ENCODE measurements at places on chromosomes 16 and 17.

- no peak for DNase-seq
These were observed 12.8 kb downstream of the ZNF174 start for GRCh38 chr16:3413730-3414379.

DNA sequence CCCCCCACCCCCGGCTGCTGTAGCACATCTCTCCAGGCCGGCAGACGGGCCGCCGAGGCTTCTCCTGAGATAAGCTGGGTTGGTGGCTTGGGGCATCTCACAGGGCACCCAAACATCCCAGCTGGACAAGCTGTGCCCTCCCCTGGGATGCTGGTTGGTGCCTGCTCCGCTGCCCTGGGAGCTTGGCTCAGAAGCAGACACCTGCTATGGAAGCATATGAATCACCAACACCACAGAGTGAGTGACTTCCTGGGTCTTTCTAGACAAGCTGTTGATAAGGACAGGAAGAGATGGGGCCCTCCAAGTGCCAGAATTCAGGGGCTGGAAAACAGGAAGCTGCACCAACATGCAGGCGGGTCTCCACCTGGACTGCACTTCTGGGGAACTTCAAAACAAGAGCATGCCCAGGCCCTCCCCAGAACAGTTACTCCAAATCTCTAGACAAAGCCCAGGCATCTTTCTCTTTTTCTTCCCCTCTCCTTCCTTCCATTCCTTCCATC is 13.7 kb downstream of the C16orf95 start:
- no peak for DNase-seq

- DNase-seq: no peak
These were observed 998 bp upstream of the ABCC3 start for GRCh38 chr17:50633683-50634082.

- peak; percentile 66 for DNase-seq
These were observed 50.9 kb upstream of the TEKT3 start for GRCh38 chr17:15392326-15392741.

- no peak for DNase-seq
These were observed 134.7 kb upstream of the ELAC2 start for GRCh38 chr17:13152501-13152900.

DNA sequence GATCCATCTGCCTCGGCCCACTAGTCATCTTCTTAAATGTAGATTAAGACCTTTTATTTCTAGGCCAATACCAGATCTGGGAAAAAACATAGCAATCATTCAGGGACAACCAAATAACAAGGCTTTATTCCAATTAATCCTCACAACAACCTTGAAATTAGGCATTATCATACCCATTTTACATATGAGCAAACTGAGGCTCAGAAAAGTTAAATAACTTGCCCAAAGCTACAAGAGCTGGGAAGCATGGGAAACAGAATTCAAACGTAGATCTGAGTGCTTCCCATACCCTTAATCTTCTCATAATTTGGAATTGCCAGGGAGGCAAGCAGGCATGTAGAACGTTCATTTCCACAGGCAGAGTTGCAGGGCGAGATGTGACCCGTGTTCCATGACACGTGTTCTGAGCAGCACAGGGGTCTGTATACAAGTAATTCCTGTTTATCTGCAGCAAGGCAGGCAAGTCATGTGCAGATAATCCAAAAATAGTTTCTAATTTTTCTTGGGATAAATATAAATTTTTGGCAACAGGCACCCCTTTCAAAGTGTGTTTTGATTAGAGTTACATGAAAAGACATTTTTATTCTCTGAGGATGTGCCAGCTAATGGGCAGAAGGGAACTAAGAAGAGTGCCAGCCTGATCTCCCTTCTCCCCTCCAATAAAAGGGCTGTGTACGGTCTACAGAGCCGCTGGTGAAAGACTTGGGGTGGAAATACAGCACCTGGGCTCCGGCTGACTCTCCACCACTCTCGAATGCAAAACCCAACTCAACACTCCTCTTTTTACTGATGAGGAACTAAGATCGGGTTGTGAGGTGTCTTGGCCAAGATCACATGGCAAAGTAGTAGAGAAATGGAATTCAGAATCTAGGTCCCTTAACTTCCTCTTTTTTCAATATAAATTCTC is 27.7 kb upstream of the MYOCD start:
- DNase-seq: no peak

DNA sequence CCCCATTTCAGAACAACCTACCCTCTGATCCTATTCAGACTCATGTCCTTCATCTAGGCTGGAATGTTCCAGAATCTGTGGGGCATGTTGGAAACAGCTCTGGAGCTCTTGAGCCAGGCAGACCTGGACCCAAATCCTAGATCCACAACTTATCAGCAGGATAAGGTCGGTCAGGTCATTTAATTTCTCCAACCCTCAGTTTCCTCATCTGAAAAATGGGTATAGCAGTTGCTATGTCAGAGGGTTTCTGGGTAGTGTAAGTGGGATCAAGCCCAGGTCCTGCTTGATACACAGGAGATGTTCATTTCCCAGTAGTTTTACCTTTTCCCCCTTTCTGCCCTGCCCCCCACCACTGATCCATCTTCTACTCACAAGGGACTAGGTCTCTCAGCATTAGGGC is 12.0 kb downstream of the SLC6A2 start:
- DNase-seq: no peak

- peak; percentile 74 for DNase-seq
These were observed at the start of gene KIFC3 for GRCh38 chr16:57802341-57803133. TSS of gene KIFC3 (minus strand) at chr16:57802491. CDS start at chr16:57798243, 4,248 bp downstream.

DNA sequence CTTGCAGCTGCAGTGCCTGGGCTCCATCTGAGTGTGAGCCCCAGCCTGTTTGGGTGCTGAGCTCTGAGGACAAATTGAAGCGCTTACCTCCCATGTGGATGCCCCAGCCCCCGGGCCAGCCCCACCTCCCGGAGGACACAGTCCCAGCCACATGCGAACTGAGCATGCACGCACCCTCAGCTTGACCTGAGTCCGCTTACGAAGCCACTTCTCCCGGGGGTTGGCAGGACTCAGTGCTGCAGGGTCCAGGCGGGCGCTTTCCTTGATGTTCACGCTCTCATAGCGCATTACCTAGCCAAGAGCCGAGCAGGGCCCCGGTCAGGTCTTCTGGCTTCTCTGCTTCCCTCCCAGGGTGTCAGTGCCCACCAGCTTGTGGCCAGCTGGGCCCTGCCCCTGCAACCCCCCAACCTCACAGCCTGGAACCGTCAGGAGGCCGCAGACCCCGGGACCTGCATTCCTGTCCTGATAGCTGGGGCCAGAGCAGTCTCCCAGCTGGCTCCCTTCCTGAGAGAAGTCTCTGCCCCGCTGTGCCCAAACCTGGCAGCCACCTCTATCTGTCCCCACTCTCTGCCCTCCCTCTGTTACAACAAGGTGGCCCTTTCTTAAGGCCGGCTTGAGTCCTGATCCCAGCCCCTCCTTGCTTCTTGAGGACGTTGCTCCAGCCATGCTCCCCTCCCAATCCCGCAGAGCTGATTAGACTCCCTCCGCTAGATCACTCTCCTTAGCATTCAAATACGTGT is 24.0 kb downstream of the PIMREG start:
- no peak for DNase-seq

- DNase-seq: no peak
These were observed 333.6 kb upstream of the MON1B start for GRCh38 chr16:76857402-76857801.

GRCh38 chr17:48804936-48805411 is 12.1 kb downstream of the TTLL6 start:
- DNase-seq: peak; percentile 61

DNA sequence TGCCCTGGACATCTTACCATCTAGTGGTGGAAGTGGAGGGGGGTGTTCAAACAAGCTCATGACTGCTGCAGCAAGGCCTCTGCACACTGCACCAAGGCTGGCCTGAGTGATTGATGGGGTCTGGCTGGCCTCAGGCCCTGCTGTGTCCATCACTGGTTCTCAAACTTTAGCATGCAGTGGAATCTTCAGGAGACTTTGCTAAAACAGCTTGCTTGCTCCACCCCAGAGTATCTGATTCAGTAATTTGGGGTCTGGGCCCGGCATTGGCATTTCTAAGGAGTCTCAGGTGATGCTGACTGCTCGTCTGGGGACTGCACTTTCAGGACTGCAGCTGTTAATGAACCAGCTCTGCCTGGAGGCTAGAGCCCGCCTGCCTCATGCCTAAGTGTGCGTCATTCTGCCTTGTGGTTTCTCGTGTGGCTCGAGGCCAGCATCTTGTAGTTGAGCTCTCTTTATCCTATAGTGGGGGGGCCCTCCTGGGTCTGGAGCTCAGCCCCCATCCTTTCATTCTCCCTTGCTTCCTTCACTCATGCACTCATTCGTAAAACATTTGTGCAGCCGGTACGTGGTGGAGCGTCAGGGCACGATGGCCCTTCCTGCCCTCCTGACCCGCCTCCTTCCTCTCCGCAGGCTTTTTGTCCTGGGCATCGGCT is 4.1 kb downstream of the MGAT5B start:
- DNase-seq: peak; percentile 78

GRCh38 chr16:75351183-75351582 is 82.1 kb downstream of the CFDP1 start:
- peak; percentile 85 for DNase-seq

GRCh38 chr16:20243731-20244281 is 83.5 kb downstream of the GP2 start:
- DNase-seq: no peak

DNA sequence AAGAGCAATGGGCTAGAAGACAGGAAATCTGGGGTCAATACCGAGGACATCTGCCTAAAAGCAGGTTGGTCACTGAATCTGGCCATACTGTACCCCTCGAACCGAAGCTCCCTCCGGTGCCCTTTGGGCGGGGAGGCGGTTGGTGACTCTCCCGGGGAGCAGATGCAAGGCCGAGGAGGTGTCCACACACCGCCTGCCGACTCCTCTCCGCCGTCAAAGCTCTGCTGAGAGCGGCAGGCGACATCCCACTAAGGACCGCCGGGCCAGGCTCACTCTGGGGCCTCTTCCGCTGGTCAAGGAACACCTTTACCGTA is 458 bp downstream of the ZNF200 start:
- DNase-seq: no peak

GRCh38 chr17:37708008-37708615 is 36.7 kb downstream of the HNF1B start:
- no peak for DNase-seq

GRCh38 chr17:28078341-28079229 is 36.1 kb downstream of the NLK start:
- peak; percentile 43 for DNase-seq

GRCh38 chr17:17044846-17045561 is 2.7 kb downstream of the MPRIP start:
- DNase-seq: peak; percentile 89

DNA sequence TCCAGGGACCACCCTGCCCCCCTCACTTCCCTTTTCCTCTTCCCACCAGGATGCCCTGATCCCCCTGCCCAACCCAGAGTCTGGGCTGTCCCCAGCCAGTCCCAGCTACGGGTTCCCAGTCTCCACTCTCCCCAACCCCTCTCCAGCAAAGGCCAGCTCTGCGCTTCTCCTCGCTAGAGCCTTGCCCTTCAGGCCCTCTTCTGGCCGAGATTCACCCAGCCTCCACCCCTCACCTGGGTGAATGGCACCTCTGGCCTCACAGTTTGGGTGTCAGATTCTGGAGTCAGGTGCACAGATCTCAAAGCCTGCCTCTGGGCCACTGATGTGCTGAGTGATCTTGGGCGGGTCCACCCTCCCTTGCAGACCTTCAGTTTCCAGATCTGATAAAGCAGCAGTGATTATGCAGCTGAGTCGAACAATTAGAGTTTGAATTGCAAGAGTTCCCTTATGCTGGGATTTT is 185.6 kb upstream of the TNRC6C start:
- DNase-seq: no peak

GRCh38 chr16:35533683-35534082 is 2074.3 kb downstream of the TP53TG3F start:
- no peak for DNase-seq

- DNase-seq: no peak
These were observed 270.8 kb upstream of the CDH5 start for GRCh38 chr16:66095676-66096075.

DNA sequence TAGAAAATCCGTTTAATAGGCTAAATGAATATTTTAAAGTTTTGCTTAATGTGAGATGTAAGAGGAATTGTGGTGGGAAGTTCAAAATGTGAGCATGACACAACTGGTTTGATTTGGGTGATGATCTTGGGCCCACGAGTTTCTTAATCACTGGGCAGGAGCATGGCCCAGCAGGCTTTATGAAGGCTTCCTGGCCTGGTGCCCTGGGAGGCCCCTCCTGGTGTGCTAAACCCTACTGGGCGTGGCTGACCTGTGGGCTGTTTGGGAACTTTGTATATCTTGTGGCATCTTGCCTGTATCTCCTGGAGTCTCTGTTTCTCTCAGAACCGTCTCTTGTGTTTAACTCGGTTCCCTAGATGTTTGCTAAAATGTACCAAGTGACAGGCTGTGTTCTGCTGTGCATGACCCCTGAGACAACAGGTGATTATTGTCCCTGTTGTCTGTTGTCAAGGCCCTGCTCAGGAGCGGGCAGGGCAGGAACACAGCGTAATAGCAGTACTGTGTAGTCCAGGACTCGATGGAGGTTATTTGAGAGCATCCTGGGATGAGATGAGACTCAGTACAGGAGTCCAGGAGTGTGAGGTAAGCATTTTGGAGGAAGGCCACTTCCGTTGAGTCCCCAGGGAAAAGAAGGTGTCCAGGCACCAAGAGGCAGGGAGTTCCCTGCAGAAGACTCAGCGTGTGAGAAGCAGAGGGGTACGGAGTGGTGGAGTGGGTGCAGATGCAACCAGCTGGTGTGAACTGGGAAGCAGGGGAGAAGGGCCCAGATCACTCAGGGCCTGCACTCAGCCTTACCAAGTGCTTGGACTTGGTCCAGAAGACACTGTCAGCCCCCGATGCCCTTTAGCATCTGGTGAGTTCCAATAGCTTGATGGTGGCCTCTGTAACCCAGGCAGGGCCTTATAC is 48.5 kb downstream of the B9D1 start:
- DNase-seq: peak; percentile 55

- DNase-seq: no peak
These were observed 274.6 kb upstream of the HSBP1 start for GRCh38 chr16:83533193-83533592.

- DNase-seq: no peak
These were observed 686.2 kb downstream of the KCNJ2 start for GRCh38 chr17:70855401-70856054.

DNA sequence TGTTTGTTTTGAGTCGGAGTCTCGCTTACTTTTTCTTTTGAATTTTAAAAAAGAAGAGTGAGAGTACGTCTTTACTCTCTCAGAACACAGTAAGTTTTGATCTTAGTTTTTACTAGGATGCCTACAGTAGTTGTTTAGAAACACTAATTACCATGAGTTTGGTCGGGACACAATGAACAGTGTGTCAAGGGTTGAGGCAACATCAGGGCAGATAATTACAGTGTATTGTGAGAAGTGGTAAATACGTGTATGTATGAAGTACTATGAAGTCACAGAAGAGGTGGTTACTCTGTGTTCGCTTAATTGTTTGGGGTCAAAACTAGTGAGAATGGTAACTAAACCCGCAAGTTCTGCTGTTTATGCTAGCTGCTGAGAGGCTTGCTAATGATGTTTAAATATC is 18.2 kb downstream of the PAFAH1B1 start:
- no peak for DNase-seq
